ENCODE measurements at places on chromosomes 4 and X. TPM values are rescaled to one million over a fixed set of nuclear protein-coding genes. Genes with fewer than 3 reads are reported as not detected.

MAGEE2 gene
- not detected for polyA plus RNA-seq

NEXMIF gene
- 1.7 TPM for polyA plus RNA-seq

FAM184B gene
- polyA plus RNA-seq = 3.1 TPM

ARHGAP4 gene
- not detected for polyA plus RNA-seq

SSX2 gene
- not detected for polyA plus RNA-seq

MND1 gene
- not detected for polyA plus RNA-seq

ARHGAP6 gene
- 0.62 TPM for polyA plus RNA-seq

UGT2B11 gene
- not detected for polyA plus RNA-seq

EREG gene
- polyA plus RNA-seq = not detected

SPANXA2 gene
- polyA plus RNA-seq = not detected

DOK7 gene
- not detected for polyA plus RNA-seq

POU4F2 gene
- polyA plus RNA-seq = not detected

CT45A3 gene
- not detected for polyA plus RNA-seq

SUPT20HL1 gene
- not detected for polyA plus RNA-seq

AWAT2 gene
- polyA plus RNA-seq = not detected

PDLIM5 gene
- 13.1 TPM for polyA plus RNA-seq

ART3 gene
- 4.1 TPM for polyA plus RNA-seq

MUC7 gene
- not detected for polyA plus RNA-seq

CYBB gene
- polyA plus RNA-seq = not detected

FAT1 gene
- 11.9 TPM for polyA plus RNA-seq

ESX1 gene
- not detected for polyA plus RNA-seq

FRMPD4 gene
- polyA plus RNA-seq = 24.9 TPM

CD40LG gene
- polyA plus RNA-seq = not detected

CDX4 gene
- not detected for polyA plus RNA-seq

All from Purkinje cell (primary cell).